ENCODE measurements at places on chromosomes 5 and 9.

GRCh38 chr9:109907810-109908458 lies 127.9 kb downstream of the PALM2AKAP2 start:
- no peak for DNase-seq
- H3K27ac ChIP-seq, result no peak overlapping the region
- peaks cover 15% of the 10 kb centered on the region for H3K4me1 ChIP-seq

- H3K27me3 ChIP-seq, result peaks cover 3% of the 10 kb centered on the region
- no peak overlapping the region for H3K4me3 ChIP-seq
- no peaks in the 10 kb centered on the region for H3K4me1 ChIP-seq
These were observed 291.6 kb downstream of the TLE1 start for GRCh38 chr9:81397481-81398381.

DNA sequence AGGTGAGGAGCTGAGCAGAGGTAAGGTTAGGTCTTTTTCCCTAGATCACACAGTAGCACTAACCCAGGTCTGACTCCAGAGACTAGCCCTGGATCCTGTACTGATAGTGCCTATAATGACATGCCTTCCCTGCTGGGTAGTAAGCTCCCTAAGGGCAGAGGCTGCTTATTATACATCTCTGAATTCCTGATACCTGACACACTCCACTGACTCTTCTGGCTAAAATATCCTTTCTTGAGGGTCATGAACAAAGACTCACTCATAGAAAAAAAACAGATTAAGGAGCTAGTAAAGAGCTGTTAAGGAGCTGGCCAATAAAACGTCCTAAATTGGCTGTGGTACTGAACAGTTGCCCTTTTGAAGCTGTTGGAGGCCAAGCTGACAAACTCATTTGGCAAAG lies 149.0 kb upstream of the ITGA1 start:
- no peak overlapping the region for H3K4me3 ChIP-seq
- H3K27me3 ChIP-seq, result no peaks in the 10 kb centered on the region
- peaks cover 4% of the 10 kb centered on the region for H3K36me3 ChIP-seq
- no peak for DNase-seq
- no peak overlapping the region for H3K27ac ChIP-seq

DNA sequence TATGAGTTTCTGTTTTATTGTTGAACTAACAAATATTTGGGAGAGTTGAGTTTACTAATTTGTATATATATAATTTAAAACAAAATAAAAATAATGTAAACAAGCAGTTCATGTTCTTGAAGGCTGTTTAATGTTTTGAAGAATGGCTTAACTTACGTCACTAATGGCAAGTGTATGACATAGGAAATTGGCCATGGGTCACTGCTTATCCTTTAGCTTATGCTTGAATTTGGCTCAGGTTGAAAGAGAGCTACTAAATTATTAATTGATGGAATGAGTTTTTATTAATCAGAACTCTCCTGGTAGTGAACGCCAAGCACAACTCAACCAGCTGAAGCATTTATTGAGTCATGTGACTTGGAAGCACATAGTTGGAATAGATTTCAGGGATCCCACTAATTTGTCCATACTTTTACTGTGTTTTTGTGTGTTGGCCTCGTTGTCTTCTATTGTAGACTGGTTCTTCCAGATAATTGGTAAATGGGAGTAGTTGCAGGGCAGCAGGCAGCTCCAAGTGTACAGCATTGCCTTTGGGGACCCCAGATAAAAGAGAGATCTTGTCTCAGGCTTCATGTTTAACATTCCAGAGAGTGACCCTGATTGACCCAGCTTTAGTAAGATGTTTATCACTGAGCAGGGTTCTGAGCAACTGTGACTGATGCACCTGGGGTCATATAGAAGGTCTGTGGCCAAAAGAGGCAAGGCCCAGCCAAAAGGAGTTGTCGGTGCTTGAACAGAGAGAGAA lies 13.5 kb downstream of the C5orf58 start:
- H3K36me3 ChIP-seq, result peaks cover 11% of the 10 kb centered on the region
- no peak overlapping the region for H3K27ac ChIP-seq
- peaks cover 2% of the 10 kb centered on the region for H3K27me3 ChIP-seq
- peak overlapping the region; percentile 43 for H3K4me3 ChIP-seq
- H3K4me1 ChIP-seq, result peaks cover 8% of the 10 kb centered on the region
- DNase-seq, result no peak

DNA sequence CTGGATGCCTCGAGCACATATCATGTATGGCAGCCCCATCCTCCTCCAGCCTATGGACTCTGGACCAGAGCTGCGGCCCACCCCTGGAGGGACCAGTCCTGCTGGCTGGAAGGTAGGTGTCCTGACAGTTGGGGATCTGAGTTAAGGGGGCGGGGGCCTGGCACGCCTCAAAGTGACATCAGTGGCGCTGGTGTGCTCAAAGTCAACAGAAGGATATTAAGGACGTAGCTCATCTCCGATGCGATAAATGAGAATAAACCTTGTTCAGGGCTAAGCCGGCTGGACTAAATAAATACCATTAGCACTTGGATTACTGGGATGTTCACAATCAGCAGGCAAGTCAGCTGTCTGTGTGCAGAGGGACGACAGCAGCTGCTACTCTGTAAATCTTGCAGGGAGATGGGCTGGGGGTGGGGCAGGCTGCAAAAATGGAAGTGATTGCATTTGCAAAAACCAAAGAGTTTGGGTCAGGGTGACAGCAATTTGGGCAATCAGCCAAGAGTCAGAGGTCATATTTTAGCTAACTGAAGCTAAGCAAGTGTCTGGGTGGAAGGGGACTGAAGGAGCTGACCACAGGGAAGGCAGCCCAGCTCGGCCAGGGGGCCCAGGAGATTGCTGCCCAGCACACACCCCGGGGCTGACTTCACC lies 80.0 kb upstream of the LRRTM2 start:
- H3K27me3 ChIP-seq, result peaks cover 13% of the 10 kb centered on the region
- peaks cover 3% of the 10 kb centered on the region for H3K4me1 ChIP-seq
- DNase-seq, result no peak
- peaks cover 4% of the 10 kb centered on the region for H3K36me3 ChIP-seq
- H3K4me3 ChIP-seq, result no peak overlapping the region
- no peak overlapping the region for H3K27ac ChIP-seq

DNA sequence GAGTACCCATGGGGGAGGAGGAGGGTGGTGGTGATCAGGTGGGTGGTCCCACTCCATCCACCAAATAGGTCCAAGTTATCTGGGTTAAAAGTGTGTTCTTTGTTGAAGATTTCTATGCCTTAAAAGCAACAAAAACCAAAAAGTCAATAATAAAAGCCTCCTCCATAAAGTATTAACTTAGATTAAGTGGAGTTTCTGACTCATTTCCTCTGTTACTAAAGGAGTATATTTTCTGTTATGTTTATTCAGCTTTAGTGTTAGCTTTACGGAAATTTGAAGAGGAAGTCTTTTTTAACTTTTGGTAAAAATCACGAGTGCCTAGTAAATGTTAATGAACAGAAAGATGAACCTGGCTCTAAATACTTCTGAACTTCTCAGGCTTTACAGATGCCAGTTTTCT lies 17.8 kb downstream of the FBXO38 start:
- H3K4me1 ChIP-seq, result peaks cover 13% of the 10 kb centered on the region
- H3K27me3 ChIP-seq, result peaks cover 2% of the 10 kb centered on the region
- no peak overlapping the region for H3K27ac ChIP-seq
- DNase-seq, result no peak

DNA sequence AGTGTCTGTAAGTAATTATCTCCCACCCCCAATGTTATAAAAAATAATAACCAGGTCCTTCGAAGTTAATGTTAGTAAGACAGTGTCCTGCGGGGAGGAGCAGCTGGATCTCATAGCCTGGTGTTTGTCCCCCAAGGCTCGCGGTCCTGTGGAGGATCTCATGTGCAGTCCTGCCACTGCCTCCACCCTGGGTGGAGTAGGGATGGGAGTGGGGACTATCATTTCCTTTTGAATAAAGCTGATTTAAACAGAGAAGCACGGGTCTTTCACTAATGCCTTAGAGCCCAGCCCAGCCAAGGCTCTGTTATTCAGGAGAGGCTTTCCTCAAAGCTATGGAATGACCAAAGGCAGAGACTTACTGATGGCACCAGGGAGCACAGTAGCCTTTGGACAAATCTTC lies 40.2 kb downstream of the SUB1 start:
- peaks cover 5% of the 10 kb centered on the region for H3K27me3 ChIP-seq
- H3K36me3 ChIP-seq, result no peaks in the 10 kb centered on the region
- DNase-seq, result no peak
- H3K27ac ChIP-seq, result no peak overlapping the region

DNA sequence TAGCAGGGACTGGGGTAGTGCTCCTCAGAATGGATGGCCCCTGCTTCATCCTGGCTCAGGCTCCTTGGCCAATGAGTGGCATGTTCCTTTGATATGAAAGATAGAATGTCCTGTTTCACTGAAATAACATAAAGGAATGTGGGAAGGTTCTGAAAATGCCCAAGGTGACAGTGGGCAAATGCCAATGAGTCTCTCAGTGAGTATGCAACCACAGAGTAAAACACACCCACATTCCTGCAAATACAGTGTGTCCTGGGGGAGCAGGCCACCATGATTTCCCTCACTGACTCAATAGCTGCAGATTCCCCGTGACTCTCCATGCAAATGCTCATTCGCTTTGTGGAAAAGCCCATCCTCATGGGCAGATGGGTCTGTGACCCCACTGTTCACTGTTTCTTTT lies 36.4 kb downstream of the ZNF366 start:
- peaks cover 2% of the 10 kb centered on the region for H3K27me3 ChIP-seq
- no peak overlapping the region for H3K27ac ChIP-seq
- no peak for DNase-seq
- peaks cover 36% of the 10 kb centered on the region for H3K36me3 ChIP-seq

DNA sequence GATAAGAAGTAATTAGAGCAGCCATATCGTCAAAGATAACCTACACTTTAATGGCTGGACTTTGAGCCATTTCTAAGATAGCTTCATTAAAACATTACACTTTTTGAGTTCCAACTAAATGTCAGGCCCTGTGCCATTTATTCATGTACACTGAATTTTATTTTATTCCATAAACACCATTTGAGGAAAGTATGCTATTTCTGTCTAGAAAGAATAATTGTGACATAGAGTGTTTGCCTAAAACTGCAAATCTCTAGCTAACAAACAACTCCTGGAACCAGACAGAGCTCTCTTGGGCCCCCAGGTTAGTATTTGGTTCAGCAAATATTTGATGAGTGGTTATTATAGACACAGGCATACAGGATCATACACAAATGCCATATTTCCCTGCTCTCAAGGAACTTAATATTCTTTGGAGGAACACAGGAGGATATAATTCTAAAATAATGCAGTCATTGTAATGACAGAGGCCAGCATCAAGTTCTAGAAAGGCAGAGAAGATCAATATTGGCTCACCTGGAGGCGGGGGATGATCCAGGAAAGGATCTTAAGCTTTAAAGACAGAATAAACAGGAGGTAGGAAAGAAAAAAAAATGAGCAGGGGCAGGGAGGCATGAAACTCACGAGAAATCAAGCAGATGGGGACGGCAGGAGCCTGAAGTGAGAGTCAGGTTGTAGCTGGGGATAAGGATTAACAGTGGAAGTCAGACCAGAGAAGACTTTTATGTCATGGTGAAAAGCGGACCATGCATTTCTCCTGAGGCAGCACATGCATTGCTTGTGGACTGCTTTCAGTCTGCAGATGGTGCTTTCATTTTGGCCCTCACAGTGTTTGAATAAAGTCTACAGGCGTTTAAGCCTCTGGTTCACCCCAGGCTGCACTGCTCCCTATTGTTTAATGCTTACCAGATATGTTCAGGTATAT lies 127.7 kb downstream of the GCNT1 start:
- no peak for DNase-seq
- H3K4me1 ChIP-seq, result peaks cover 6% of the 10 kb centered on the region
- H3K27ac ChIP-seq, result no peak overlapping the region
- no peaks in the 10 kb centered on the region for H3K36me3 ChIP-seq
- peaks cover 2% of the 10 kb centered on the region for H3K27me3 ChIP-seq
- no peak overlapping the region for H3K4me3 ChIP-seq

DNA sequence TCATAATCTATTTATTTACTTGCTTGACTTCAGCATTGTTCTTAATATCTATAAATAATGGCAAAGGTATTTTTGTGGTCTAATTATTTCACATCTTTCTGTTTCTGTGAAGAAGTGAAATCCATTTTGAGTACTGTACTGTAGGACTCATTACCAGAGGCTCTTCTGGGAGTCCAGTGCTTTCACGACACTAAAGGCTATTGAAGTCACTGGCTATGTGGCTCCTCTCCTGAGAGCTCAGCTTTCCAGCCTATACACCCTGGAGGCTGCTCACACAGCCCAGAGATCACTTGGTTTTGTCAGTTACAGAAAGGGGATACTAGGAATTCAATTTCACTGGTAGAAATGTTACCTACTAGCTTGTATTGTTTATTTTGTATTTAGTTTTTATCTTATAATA lies 547.3 kb downstream of the TAF11L14 start:
- H3K36me3 ChIP-seq, result no peaks in the 10 kb centered on the region
- H3K27me3 ChIP-seq, result peaks cover 2% of the 10 kb centered on the region
- no peak overlapping the region for H3K4me3 ChIP-seq
- H3K4me1 ChIP-seq, result no peaks in the 10 kb centered on the region
- no peak overlapping the region for H3K27ac ChIP-seq
- DNase-seq, result no peak

DNA sequence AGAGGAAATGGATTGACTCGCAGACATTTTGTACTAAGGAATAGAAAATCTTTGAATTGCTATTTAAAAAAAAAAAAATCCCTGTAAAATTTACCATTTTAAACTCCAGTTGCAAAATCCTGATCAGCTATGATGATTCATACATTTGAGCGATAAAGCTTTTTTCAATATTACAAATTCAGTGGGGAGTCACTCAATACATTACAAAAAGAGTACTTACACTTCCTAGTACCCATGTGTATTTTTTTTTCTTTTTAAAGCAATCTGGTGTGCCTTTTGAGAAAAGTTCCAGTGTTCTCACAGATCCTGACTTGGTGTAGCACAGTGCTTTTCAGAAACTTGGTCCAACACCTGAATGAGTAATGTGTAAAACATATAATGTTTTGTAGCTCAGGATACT lies 54.3 kb downstream of the PIK3R1 start:
- DNase-seq, result no peak
- H3K36me3 ChIP-seq, result no peaks in the 10 kb centered on the region
- H3K4me1 ChIP-seq, result peaks cover 9% of the 10 kb centered on the region
- H3K4me3 ChIP-seq, result no peak overlapping the region
- peaks cover 1% of the 10 kb centered on the region for H3K27me3 ChIP-seq

DNA sequence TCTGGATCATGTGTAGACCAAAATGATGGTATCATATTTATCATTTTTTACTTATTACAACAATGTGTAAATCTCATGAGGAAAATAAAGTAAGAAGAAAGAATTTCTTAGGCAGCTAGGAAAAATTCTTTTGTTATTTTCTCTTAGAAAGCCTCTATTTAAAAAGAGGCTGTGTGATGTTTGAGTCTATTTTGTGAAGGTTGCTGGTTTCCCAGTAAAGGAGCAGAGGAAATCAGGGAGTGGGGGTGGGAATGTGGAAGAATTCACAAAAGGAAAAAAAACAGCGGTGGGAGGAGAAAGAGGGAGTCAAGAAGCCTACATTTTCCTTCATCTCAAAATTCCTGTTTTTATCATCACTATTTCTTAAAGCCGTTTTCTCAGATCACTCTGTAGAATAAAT lies 20.1 kb downstream of the PTCH1 start:
- no peak for DNase-seq
- no peak overlapping the region for H3K4me3 ChIP-seq
- no peak overlapping the region for H3K27ac ChIP-seq
- H3K36me3 ChIP-seq, result peaks cover 7% of the 10 kb centered on the region
